PC-3 (cell line): ENCODE measurements at places on chromosomes 2 and 18.

GRCh38 chr18:54608028-54608642, 17.1 kb downstream of the DYNAP start:
- peak overlapping the region; percentile 95 for H3K27ac ChIP-seq
- H3K36me3 ChIP-seq, result no peaks in the 10 kb centered on the region
- H3K4me3 ChIP-seq, result peak overlapping the region; percentile 65

GRCh38 chr18:7635948-7636347, 68.8 kb downstream of the PTPRM start:
- H3K27ac ChIP-seq, result no peak overlapping the region
- no peak overlapping the region for H3K4me3 ChIP-seq
- H3K27me3 ChIP-seq, result no peaks in the 10 kb centered on the region
- no peaks in the 10 kb centered on the region for H3K36me3 ChIP-seq
- DNase-seq, result no peak
- peaks cover 27% of the 10 kb centered on the region for H3K4me1 ChIP-seq

DNA sequence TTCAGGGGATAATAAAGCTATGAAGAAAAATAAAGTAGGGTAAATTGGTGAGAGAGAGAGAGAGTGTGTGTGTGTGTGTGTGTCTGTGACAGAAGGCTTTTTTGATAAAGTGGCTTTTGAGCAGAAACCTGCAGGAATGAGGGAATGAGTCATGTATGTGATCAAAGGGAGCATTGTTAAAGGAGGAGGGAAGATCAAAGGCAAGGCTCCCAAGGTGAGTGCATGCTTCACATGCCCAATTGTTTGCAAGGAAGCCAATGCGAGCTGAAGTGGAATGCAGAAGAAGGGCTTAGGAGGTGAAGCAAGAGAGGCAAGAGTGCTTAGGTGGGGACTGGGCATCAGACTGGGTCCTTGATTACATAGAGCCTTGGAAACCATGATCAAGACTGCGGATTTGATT, 96.8 kb downstream of the DNAH6 start:
- H3K36me3 ChIP-seq, result no peaks in the 10 kb centered on the region
- H3K27me3 ChIP-seq, result peaks cover 20% of the 10 kb centered on the region; the same call in 1 of the 2 replicates
- DNase-seq, result peak; percentile 9
- H3K4me3 ChIP-seq, result no peak overlapping the region

DNA sequence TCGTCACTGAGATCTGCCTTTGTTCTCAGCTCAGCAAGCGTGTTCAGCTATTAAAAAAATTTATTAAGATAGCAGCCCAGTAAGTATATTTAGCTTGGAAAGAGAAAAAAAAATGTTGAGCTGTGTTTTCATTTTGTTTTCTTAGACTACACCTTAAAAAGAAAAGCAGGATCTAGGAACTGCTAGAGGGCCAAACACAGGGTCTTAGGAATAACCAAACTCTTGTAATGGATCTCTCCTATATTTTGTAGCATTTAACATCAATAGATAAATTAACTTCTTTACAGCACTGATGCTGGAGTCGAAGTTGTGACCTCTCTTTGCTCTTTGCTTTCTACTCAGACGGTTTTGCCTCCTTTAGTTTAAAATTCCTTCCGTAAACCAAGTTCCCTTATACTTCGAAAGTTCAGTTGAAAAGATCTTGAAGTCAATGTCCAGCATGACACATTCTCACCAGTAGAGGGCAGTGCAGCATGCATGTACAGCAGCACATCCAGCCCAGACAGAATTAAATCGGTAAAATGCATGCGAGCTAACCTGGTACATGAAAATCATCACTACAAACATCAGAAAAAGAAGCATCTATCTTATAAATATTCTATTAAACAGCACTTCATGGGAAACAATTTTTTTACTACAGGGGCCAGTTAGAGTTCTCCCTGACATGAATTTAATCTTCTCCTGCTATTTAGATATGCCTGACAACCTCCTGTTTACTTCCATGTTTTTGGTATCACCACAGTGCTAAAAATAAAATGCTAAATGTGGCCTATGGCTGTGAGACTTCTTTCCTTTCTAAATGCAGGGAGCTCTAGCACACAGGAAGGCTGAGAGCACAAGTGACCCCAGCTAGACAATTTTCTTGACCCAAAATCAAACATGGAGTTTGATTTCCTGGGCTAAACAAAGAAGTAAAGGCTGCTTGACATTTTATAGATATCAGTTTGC, 48.2 kb upstream of the MAP3K20 start:
- H3K4me1 ChIP-seq, result peaks cover 4% of the 10 kb centered on the region
- H3K27ac ChIP-seq, result no peak overlapping the region
- H3K4me3 ChIP-seq, result no peak overlapping the region
- peak; percentile 93 for DNase-seq

- H3K27ac ChIP-seq, result no peak overlapping the region
- H3K4me3 ChIP-seq, result no peak overlapping the region
- DNase-seq, result no peak
- no peaks in the 10 kb centered on the region for H3K27me3 ChIP-seq
These were observed 11.7 kb upstream of the GORASP2 start for GRCh38 chr2:170917219-170917913.

GRCh38 chr2:45649462-45649857, 2.0 kb upstream of the PRKCE start:
- H3K27me3 ChIP-seq, result no peaks in the 10 kb centered on the region
- peak; percentile 46 for DNase-seq
- no peak overlapping the region for H3K27ac ChIP-seq
- H3K4me1 ChIP-seq, result peaks cover 18% of the 10 kb centered on the region

DNA sequence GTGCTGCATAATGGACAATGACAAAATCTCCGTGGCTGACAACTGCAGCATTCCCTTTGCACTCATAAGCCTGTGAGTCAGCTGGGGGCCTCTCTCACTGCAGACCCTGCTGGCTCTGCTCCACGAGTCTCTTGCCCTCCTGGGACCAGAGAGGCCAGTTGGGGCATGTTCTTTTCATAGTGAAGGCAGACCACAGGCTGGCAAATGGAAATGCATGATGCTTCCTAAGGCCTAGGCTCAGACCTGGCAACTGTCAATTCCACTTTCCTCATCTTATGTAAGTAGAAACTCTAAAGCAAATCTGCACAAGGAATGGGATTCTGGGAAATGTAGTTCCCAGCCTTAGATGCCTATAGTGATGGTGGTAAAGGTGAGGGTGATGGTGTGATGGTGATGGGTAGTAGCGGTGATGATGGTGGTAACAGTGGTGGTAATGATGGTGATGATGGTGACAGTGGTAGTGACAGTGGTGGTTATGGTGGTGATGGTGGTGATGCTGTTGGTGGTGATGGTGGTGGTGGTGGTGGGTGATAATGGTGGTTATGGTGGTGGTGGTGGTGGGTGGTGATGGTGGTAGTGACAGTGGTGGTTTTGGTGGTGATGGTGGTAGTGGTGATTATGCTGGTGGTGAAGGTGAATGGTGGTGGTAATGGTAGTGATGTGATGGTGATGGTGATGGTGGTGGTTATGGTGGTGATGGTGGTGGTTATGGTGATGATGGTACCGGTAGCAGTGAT, 185.8 kb upstream of the ARL4C start:
- H3K27me3 ChIP-seq, result no peaks in the 10 kb centered on the region
- no peak for DNase-seq
- peaks cover 41% of the 10 kb centered on the region for H3K4me1 ChIP-seq
- H3K4me3 ChIP-seq, result no peak overlapping the region

GRCh38 chr2:12612671-12613070, 104.1 kb upstream of the TRIB2 start:
- H3K27ac ChIP-seq, result no peak overlapping the region
- H3K27me3 ChIP-seq, result no peaks in the 10 kb centered on the region
- peaks cover 7% of the 10 kb centered on the region for H3K4me1 ChIP-seq
- H3K36me3 ChIP-seq, result no peaks in the 10 kb centered on the region
- no peak overlapping the region for H3K4me3 ChIP-seq
- no peak for DNase-seq

DNA sequence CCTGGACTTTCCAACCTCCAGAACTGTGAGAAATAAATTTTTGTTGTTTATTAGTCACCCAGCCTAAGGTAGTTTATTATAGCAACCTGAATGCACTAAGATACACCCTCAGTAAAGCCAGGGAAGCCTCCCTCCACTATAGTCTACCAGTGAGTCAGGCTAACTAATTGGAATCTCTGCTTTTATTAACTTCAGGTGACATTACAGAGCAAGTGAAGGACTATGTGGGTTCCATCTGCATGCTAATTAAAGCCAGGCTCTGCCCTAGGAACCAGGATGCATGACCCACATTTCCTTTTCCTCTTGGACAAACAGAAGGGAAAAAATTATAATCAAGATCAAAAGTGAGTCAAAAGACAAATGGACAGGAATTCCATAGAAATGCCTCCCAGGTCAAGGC, 56.1 kb downstream of the ZC3H8 start:
- H3K4me1 ChIP-seq, result no peaks in the 10 kb centered on the region
- no peak for DNase-seq
- no peak overlapping the region for H3K27ac ChIP-seq
- H3K27me3 ChIP-seq, result no peaks in the 10 kb centered on the region
- H3K36me3 ChIP-seq, result no peaks in the 10 kb centered on the region
- H3K4me3 ChIP-seq, result no peak overlapping the region

- DNase-seq, result peak; percentile 10
- peaks cover 24% of the 10 kb centered on the region for H3K4me1 ChIP-seq
- no peak overlapping the region for H3K27ac ChIP-seq
- no peaks in the 10 kb centered on the region for H3K27me3 ChIP-seq
These were observed 115.7 kb upstream of the COPS8 start for GRCh38 chr2:236969767-236970655.

DNA sequence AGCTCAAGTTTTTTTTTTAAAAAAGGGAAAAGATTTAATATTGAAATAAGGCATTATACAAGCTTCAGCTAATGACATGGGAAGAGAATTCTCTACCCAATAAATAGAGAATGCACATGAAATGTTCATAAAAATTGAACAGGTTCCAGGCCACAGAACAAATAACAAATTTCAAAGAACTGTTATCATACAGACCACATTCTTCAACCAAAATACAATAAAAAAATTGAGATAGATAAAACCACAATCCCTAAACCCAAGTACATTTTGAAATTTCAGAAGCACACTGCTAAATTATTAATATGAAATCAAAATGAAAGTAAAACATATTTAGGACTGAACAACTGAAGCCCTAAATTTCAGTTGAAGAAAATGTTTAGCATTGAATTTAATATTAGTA, 89.6 kb downstream of the BCL2 start:
- no peak overlapping the region for H3K4me3 ChIP-seq
- no peaks in the 10 kb centered on the region for H3K27me3 ChIP-seq
- H3K27ac ChIP-seq, result no peak overlapping the region
- H3K4me1 ChIP-seq, result no peaks in the 10 kb centered on the region

DNA sequence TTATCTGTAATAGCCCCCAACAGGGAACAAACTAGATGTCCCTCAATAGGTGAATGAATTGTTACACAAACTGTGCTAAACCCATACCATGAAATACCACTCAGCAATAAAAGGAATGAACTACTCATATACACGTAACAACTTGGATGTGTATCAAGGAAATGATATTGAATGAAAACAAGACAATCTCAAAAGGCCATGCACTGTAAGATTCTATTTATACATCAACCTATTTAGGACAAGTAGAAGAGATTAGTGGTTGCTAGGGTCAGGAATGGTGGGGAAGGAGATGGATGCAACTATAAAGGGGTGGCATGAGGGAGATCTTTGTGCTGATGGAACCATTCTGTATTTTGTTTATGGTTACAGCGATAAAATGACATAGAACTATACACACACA, 47.1 kb downstream of the KANSL3 start:
- H3K36me3 ChIP-seq, result peaks cover 32% of the 10 kb centered on the region
- no peak for DNase-seq
- H3K27me3 ChIP-seq, result no peaks in the 10 kb centered on the region
- no peak overlapping the region for H3K27ac ChIP-seq

DNA sequence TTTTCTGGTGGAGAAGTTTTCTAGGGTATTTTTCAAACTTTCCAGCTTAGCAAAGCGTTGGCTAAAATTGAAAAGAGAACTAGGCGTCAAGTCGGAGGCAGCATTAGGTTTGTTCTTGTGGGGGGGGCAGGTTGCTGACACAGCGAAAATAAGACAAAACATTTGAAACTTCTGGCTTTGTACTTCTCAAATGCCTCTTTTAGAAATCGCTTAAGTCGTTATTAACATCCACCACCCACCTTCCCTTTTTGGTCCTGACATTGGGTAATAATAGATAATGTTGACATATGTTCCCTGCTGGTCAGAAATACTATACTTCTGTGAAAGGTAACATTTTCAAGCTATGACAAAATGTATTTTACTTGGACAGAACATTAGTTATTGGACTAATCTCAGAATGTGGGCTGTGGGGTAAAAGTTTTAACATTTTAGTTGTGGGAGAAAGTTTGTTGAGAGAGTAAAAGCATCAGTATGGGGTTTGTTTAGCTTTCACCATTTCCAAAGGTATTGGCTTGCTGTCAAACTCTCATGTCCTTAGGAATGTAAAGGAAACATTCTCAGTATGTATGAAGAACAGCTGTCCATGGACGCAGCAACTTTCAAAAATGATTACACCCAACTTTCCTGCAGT, 88.1 kb upstream of the ZEB2 start:
- peaks cover 4% of the 10 kb centered on the region; the same call in 1 of the 2 replicates for H3K4me1 ChIP-seq
- no peak for DNase-seq
- H3K27me3 ChIP-seq, result no peaks in the 10 kb centered on the region
- H3K36me3 ChIP-seq, result no peaks in the 10 kb centered on the region
- no peak overlapping the region for H3K27ac ChIP-seq
- no peak overlapping the region for H3K4me3 ChIP-seq

- no peaks in the 10 kb centered on the region for H3K36me3 ChIP-seq
- H3K4me3 ChIP-seq, result no peak overlapping the region
- no peak overlapping the region for H3K27ac ChIP-seq
- no peaks in the 10 kb centered on the region for H3K27me3 ChIP-seq
- H3K4me1 ChIP-seq, result peaks cover 31% of the 10 kb centered on the region
These were observed 4.9 kb downstream of the CIDEA start for GRCh38 chr18:12258719-12259705.

DNA sequence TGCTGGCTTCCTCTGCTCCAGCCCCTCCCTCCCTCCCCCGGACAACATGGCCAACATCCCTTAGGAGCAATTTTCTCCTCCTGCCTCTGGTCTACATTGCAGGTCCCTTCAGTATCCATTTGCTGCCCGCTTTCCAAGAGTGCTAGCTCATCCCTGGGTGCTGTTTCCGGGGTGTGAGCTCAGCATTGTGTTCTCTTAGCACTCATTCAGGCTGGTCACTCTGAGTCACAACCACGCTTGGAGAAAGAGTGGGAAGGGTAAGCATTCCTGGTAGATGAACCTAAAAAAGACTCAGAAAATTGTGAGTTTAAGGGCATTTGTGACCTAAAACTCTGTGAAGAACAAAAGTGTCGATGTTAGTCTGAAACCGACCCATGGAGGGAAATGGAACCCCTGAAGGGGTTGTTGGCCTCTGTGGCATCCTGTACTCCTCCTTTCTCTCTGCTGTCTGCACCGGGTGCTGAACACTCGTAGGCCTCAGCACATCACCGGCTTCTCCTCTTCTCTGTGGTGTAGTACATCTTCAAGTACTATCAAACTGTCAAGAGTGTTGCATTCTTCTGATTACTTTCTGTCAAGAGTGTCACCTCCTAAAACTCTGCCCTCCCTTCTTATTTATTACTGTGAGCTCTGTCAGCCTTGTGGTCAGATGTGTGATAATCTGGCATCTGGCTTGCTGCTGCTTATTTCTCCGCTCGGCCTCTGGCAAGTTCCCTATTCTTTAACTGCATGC, 73.0 kb downstream of the CTNNA2 start:
- H3K36me3 ChIP-seq, result no peaks in the 10 kb centered on the region
- no peak overlapping the region for H3K4me3 ChIP-seq
- H3K27ac ChIP-seq, result no peak overlapping the region
- peak; percentile 9 for DNase-seq
